ENCODE measurements at places on chromosomes 1 and 21. TPM values are rescaled to one million over a fixed set of nuclear protein-coding genes. Genes with fewer than 3 reads are reported as not detected.

SPRR1A gene
- not detected for polyA plus RNA-seq

IL20 gene
- polyA plus RNA-seq = not detected

CLCA4 gene
- not detected for polyA plus RNA-seq

MEX3A gene
- 0.96 TPM for polyA plus RNA-seq

IL22RA1 gene
- polyA plus RNA-seq = 0.06 TPM

SLC44A5 gene
- not detected for polyA plus RNA-seq

OR2T35 gene
- polyA plus RNA-seq = not detected

KRTAP11-1 gene
- not detected for polyA plus RNA-seq

CELA3A gene
- not detected for polyA plus RNA-seq

MAN1C1 gene
- polyA plus RNA-seq = 51.4 TPM

PLEKHG5 gene
- 0.42 TPM for polyA plus RNA-seq

CACYBP gene
- 101 TPM for polyA plus RNA-seq

PTGS2 gene
- 5.2 TPM for polyA plus RNA-seq

FOXD2 gene
- polyA plus RNA-seq = 0.19 TPM

SLC45A1 gene
- 1.4 TPM for polyA plus RNA-seq

PLA2G2A gene
- polyA plus RNA-seq = 0.61 TPM

TSPAN1 gene
- polyA plus RNA-seq = 0.94 TPM

CFHR1 gene
- polyA plus RNA-seq = 0.12 TPM

OR10J1 gene
- polyA plus RNA-seq = not detected

MYOC gene
- 2.0 TPM for polyA plus RNA-seq

E2F2 gene
- 0.26 TPM for polyA plus RNA-seq

AZIN2 gene
- 3.2 TPM for polyA plus RNA-seq

PTPRC gene
- 0.11 TPM for polyA plus RNA-seq

FMOD gene
- polyA plus RNA-seq = 2.9 TPM

AMPD1 gene
- not detected for polyA plus RNA-seq

SMIM1 gene
- not detected for polyA plus RNA-seq

TSPEAR gene
- polyA plus RNA-seq = not detected

VASH2 gene
- 0.22 TPM for polyA plus RNA-seq

LRRC8B gene
- polyA plus RNA-seq = 2.8 TPM

PLD5 gene
- polyA plus RNA-seq = 0.02 TPM

Data from fibroblast of lung (primary cell).